ENCODE measurements at places on chromosomes 11 and 22. TPM values are rescaled to one million over a fixed set of nuclear protein-coding genes. Genes with fewer than 3 reads are reported as not detected.

GAB4 gene
- total RNA-seq, result not detected

OR52N4 gene
- total RNA-seq, result 1.5 TPM

DNA sequence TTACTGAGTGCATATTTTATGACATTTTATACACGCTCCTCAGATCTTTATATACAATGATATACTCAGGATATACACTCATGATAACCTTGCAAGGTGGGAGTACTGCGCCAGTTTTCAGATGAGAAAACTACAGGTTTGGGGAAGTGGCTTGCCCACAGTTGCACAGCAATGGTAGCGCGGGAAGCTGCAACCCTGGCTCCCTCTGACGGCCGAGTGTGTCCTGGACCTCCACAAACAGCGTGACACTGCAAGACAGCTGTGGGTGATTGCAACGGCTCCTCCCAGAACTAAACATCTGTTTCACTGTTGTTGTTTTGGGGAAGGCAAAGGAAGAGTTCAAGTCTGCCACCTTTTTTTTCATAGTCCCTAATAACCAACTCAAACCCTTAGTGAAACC lies 47.0 kb downstream of the PACSIN2 start:
- H3K36me3 ChIP-seq, result peaks cover 4% of the 10 kb centered on the region
- no peak overlapping the region for H3K4me3 ChIP-seq
- DNase-seq, result no peak
- no peak overlapping the region for H3K27ac ChIP-seq
- no peaks in the 10 kb centered on the region for H3K4me1 ChIP-seq
- H3K27me3 ChIP-seq, result no peaks in the 10 kb centered on the region

DNA sequence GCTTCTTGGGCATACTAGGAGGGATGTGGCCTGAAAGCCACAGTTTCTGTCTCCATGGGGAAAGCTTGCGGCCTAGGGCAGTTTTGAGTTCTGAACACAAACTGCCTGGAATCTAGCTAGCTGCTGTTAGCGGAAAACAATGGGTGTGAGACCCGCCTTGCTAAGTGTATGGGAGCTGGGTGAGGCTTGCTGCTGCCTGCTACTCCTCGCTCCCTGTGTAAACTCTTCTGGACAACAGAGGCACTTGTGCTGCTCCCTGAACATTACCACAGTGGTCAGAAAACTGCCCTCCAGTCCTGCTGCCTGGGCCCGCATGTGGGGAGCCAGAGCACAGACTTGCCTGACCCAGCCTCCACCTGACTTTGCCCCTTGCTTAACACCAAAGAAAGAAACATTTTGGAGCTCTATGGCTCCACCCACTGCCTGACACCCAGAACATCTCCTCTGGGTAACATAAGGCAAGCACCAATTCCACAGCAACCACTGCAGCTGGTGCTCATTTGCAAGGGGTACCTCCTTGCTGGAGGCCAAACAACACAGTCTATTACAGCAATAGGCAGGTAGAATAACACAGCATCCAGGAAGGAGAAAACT lies 766.3 kb upstream of the RAG2 start:
- DNase-seq, result no peak
- H3K27me3 ChIP-seq, result no peaks in the 10 kb centered on the region
- no peak overlapping the region for H3K4me3 ChIP-seq
- no peaks in the 10 kb centered on the region for H3K36me3 ChIP-seq
- no peak overlapping the region for H3K27ac ChIP-seq

DNA sequence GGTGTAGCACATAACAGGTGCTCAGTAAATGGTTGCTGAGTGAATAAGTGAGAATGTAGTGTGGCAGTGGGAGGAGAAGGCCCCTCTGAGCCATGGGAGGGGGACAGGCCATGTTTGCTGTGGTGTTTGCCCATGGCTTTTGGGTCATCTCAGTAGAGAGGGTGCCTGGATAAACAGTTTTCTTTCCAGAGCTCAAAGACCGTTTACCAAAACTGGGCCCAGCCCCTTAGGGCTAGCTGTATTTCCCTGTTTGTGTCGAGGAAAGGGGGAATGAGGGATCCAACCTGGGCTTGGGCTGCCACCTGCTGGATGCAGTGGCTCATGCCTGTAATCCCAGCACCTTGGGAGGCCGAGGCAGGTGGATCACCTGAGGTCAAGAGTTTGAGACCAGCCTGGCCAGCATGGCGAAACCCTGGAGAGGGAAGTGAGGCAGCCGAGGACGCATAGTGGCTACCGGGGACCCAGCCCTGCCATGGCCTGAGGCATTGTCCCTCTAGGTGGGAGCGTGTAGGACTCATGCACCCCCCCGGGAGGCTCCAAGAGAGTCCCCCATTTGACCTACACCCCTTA lies 8.7 kb upstream of the LTO1 start:
- H3K27ac ChIP-seq, result no peak overlapping the region
- H3K27me3 ChIP-seq, result no peaks in the 10 kb centered on the region
- H3K4me3 ChIP-seq, result no peak overlapping the region
- no peaks in the 10 kb centered on the region for H3K36me3 ChIP-seq
- no peak for DNase-seq
- H3K4me1 ChIP-seq, result no peaks in the 10 kb centered on the region

Data from naive thymus-derived CD4-positive, alpha-beta T cell (primary cell).